ENCODE measurements at places on chromosomes 3 and 15.

DNA sequence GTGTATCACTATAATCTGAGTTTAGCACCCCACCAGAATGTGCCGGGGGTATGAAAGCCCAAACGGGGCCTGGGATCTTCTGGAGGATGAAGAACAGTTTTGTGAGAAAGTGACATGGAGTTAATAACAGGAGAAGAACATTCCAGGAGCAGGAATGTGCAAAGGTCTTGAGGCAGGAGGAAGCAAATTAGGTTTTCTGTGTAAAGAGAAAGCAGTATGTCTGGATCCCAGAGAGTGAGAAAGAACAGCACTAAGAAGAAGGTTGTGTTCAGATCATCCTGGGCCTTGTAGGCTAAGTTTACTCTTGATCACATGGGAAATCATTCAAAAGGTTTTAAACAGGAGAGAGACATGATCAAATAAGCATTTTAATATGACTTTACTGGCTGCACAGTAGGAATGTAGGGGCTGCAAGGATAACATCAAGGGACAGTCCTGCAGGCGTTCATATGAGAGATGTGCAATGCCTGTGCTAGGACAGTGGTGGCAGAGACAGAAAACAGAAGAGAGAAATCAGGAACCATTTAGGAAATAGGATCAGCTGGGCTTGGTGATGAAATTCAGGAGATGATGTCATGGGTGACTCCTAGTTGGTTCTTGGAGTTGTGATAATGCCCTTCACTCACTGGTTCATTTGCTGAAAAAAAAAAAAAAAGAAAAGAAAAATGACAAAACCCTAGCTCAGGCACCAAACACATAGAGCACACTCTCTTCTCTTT lies 113.5 kb downstream of the TNIK start:
- DNase-seq = no peak

DNA sequence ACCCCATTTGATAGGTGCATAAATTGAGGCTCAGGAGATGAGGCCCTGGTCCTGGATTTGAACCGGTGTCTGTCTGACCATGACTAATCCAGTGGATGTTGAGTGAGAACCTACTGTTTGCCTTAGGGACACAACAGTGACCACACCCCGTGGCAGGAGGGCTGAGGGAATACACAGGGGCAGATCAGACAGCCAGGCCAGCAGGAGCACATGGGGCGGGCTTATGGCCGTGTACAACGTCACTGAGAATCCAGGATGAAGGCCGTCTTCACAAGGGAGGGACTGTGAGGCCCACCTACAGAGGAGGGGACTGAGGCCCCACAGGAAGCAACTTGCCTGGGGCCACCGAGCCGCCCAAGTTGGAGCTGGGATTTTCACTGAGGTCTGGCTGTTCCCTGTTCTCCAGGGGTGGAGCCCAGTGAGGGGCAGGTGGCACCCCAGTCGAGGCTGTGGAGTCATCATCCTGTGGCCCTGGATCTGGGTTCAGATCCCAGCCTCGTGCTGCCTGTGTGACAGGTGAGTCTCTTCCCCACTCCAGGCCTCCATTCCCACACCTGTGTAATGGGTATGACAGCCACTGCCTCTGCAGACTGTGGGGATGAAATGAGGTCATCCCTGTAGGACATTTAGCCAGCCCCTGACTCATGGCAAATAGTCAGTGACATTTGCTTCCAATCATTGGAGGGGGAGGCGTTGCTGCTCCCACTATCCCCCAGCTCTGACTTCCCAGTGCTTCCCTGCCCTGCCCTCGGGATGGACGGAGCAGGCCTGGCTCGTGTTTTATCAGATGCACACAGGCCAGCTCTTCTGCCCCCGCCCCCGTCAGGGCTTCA lies 6.3 kb upstream of the PLXND1 start:
- DNase-seq = no peak

DNA sequence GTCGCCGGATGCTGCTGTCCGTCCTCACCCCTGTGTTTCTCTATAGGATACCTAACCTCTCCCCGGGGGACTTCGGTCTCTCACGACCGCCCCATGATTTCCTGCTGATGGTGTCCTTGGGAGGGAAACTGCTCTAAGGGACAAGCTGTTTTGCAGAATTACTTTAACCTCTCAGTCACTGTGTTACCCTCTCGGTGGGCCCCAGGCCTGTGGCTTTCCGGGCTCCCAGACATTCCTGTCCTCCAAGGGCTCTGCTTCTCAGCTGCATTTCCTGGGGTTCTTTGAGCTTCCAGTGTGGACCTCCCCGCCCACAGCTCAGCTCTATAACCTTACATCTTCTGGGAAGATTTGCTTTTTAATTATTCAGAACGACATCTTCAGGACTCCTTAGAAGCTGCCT lies 40.9 kb downstream of the CHST2 start:
- DNase-seq = no peak

- DNase-seq = no peak
Observed at GRCh38 chr3:151384741-151385174, at the start of gene P2RY12. TSS of gene P2RY12 (minus strand) at chr3:151384753. CDS start at chr3:151338845, 45,908 bp downstream.

DNA sequence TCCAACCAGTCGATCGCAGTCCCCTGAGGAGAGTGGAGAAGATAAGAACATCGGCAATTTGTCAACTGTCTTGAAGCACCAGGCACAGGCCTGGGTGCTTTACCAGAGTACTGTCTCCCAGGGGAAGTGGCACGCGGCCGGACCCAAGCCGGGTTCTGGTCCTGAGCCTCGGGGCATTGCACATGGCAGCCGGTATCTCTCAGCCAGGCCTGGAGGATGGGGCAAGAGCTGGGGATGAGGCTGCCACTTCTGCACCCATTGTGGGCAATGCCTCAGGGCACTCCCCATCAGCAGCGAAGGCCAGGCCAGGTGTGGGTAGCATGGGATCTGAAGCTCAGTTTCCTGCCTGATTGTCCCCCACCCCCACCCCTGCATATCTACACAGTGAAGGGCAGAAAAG lies 77.5 kb downstream of the ADCY5 start:
- DNase-seq = no peak

GRCh38 chr15:72800833-72801481 lies 17.4 kb upstream of the ADPGK start:
- no peak for DNase-seq

DNA sequence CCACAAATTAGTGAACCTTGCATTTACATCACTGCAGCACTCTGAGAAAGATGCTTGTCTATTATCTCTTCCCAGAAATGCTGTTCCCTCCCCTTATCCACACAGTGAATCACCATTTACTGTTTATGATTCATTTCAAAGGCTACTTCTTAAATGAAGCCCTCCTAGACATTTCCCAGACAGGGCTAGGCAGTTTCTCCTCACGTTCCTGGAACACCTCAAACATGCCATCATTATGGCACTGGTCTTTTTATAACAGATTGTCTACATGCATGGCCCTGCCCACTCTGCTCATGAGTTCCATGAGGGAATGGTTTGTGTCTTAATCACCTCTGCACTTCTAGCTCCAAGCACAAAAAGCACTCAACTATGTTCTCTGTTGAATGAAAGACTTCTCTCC lies 32.2 kb upstream of the TM2D3 start:
- DNase-seq = peak; percentile 54

- no peak for DNase-seq
Observed at GRCh38 chr15:62495670-62496614, 330.9 kb upstream of the C2CD4B start.

DNA sequence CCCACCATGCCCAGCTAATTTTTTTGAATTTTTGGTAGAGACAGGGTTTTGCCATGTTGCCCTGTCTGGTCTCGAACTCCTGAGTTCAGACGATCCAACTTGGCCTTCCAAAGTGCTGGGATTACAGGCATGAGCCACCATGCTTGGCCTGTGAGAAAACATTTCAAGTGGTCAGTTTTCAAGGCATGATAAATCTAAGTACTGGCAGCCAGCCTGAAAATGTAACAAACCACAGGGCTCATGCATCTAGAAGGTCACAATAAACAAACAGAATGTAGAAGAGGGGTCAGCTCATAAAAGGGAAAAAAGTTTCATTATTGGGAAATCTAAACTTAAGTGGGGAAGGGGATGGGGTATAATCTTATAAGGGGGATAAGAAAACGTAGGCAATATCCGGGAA lies 39.9 kb downstream of the PPCDC start:
- DNase-seq = no peak

DNA sequence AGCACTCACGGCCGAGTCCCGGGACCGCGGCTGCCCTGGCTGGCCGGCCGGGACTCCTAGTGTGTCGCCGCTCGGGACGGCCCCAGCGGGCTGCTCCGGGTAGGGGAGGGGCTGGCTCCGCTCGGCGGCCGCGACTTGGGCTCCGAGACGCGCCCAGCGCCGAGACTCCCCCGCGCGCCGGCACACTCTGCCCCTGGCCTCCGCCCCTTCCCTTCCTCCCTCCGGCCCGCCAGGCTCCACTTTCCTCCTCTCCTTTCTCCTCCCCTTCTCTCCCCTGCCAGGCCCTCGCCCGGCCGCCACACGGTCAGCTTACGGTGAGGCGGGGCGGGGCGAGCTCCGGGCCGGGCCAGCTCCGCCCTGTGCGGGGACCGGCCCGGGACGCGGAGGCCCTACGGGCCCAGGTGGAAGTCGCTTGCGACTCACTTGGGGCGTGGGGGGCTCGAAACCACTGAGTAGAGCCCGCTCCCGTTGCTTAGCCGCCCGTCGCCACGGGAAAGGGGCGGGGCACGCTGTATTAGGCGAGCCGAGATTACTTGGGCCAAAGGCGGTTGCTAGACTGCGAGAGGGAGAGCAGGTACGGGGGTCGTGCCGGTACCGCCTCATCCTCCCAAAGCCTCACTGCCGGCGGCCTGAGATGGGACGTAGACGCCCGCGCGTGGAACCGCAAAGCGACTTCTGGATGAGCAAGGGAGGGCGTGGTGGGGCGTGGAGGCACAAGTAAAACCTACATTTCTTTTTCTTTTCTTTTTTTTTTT lies at the start of gene ITGB5:
TSS of gene ITGB5 (minus strand) at position 189 of the 755 bp plus-strand sequence. CDS start 365 bp downstream, outside the sequence.
- no peak for DNase-seq

- no peak for DNase-seq
Observed at GRCh38 chr15:63072023-63072650, 29.6 kb downstream of the TPM1 start.

DNA sequence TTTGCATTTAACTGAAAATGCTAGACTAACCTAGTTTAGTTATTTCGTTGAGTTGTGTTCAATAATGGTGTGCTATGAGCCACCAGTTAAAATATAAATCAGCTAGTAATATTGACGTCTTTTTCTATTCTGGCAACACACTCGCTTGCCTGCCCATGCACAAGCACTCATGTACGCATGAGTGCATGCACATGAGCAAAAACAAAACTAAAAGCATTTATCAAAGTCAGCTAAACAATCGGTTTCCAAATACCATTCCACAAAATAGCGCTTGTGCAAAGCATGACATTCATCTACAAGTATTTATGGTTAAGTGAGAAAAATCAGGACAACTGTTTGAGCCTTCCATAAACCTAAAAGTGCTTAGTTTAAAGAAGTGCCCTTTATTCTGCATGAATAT lies 13.1 kb upstream of the SAMMSON start:
- no peak for DNase-seq

DNA sequence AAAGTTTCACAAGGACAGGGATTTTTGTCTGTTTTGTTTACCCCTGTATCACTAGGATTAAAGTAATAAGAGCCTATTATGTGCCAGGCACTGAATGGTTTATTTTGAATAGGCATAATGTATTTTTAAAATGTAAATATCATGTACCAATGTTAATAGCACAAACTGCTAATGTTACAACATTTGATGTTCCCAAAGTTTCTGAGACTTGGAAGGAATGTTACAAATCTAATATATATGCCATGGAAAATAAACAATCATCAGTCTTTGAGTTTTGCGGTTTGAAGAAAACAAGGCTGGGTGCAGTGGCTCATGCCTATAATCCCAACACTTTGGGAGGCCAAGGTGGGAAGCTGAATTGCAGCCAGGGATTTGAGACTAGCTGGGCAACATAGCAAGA lies 159.4 kb downstream of the CDIN1 start:
- DNase-seq = no peak

GRCh38 chr3:17891139-17891856 lies 148.9 kb upstream of the TBC1D5 start:
- DNase-seq = peak; percentile 16

- DNase-seq = no peak
Observed at GRCh38 chr3:10845839-10846656, 30.0 kb downstream of the SLC6A11 start.

DNA sequence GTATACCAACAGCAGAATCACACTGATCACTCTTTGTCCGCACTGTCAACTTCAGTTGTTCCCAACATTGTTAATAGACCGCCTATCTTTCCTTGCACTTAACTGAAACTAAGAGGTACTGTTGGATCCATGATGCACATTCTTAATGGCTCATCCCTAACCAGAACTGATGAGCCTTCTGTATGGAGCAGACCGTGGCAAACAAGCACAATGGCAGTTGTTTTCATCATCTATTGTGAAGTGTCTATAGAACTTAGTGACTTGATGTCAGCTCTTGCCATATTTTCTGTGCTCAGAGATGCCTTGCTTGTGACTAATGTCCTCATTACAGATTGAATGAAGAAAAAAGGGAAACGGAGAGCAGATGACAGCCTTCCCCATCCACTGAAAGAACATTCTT lies 347.4 kb downstream of the NLGN1 start:
- no peak for DNase-seq
